ENCODE measurements at places on chromosomes 12 and 14.

DNA sequence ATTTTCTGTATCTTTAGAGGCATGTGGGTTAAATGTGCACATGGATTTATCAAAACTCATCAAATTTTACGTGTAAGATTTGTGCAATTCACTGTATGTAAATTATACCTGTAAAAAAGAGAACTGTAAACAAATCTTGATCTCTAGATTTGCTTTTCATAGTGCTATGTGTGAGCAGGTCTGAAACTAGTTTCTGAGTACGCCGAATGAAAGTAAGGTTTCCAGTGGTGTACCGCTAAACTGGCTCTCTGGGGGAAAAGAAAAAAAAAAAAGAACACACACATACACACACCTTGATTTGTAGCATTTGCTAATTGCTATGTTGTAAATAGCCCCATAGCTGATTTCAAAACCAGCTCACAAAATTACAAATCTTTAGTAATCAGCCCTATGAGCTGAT is 8.6 kb upstream of the SLC41A2 start:
- no peak for DNase-seq

- no peak for DNase-seq
Measured at GRCh38 chr14:88746052-88746451, 46.7 kb downstream of the EML5 start.

DNA sequence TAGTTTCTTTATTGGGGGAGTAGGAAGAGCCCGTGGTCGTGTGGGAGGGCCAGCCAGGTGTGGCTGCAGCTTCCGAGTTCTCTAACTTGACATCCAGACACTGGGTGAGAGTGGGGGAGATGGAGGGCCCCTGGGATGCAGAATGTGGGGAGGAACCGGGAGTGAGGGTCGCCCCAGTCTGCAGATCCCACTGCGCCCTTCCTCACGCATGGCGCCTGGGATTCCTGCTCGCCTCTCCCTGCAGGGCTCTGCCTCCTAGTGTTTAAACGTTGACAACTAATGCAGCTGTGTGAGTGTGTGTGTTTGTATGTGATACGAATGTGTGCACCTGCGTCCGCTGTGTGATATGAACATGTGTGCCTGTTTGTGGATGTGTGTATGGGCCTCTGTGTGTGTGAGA is 34.6 kb downstream of the FZD10 start:
- DNase-seq = no peak

- DNase-seq = no peak
Measured at GRCh38 chr14:71625891-71626701, 306.1 kb upstream of the RGS6 start.

- DNase-seq = peak; percentile 29
Measured at GRCh38 chr12:113852695-113853490, 113.2 kb downstream of the RBM19 start.

GRCh38 chr12:2976581-2976996 is 17.4 kb downstream of the TEAD4 start:
- DNase-seq = no peak

DNA sequence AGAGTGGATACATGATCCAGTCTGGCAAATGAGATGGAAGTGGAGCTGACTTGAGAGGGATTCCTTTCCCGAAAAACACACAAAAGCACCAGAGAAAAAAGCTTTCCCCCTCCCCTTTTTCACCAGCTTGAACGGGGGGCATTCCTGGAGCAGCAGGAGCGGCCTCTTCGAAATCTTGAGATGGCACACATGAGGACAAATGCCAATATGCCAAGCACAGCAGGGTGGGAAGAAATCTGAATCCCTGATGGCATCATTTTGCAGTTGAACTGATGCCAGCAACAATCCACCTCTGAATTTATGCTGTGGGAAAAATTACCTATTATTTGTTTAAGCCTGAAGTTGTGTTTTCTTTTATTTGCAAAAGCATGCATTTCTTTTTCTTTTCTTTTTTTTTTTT is 29.7 kb upstream of the BICD1 start:
- no peak for DNase-seq

GRCh38 chr14:22622255-22622654 is 21.9 kb downstream of the OR6J1 start:
- DNase-seq = no peak

DNA sequence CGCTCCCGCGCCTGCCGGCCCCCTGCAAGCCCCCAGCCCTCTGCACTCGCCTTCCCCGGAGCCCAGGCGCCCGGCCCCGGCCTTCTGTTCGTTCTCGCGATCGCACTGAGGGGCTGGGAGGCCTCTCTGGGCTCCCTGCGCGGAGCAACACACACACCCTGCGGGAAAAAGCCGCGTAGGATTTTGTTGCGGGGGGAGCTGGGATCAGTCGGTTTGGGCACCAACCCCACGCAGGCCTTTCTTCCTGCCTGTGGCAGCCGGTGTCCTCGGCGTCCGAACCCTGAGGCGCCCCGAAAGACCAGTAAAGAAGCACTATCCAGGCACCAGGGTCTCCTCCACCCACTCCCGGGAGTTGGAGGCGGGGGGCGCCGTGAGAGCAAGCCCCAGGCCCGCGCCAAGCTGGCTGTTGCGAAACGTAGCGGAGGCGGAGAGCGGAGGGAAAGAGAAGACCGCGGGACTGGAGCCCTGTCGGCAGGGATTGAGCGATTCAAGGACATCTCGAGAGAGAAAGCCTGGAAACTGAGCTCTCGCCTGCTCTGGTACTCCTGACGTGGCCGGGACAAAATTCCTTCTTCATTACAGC is 1.9 kb upstream of the HOXC5 start:
- DNase-seq = no peak

- no peak for DNase-seq
Measured at GRCh38 chr12:69161829-69162228, 77.5 kb upstream of the CPSF6 start.

DNA sequence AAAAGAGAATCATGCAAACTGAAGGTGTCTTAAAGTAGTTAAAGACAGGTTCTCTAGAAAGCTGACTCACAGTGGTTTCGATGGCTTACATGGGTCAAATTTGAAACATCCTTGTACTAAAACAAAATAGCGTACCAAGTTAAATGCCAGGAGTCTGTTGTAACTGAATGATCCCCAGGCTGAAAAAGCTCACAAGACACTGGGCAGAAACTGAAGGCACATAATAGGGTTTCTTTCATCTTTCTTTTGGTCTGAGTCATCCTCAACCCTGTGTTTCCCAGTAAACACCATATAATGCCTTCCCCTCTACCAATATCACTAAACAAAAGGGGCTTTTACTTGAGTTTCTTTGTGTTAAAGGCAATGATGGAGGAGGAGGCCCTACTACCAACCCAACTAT is 12.8 kb downstream of the ZFYVE1 start:
- DNase-seq = no peak

DNA sequence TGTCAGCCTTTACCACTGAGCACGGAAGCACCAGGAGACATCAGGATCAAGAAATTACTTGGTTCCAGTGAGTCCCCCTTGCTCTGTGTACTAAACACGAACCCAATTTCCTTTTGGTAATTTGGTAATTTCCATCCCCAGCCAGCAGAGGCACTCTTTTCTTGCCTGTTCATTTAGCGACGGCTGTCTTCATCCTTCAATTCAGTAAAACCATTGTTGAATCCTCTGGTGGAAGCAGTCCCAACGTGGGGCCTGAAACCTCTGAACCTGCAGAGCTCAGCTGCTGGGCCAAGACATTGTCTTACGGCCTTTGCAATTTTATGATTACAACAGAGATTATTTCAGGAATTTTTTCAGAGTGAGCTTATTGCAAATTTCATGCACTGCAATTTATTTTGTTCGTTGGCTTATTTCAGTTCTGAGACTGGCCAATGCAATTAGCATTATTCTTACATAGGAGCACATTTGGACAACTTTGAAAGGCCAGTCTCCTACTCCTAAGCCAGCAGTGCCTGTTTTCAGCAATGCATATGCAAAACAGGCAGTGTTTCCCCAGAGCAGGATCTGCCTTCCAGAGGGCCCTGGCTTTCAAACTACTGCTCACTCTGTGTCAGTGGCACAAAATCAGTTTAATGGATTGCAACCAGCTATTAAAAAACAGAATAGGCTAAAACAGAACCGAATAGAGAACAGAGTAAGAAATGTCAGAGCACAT is 372.9 kb upstream of the TMEM132C start:
- DNase-seq = peak; percentile 18

GRCh38 chr12:32446316-32447119 is 47.2 kb downstream of the FGD4 start:
- no peak for DNase-seq

DNA sequence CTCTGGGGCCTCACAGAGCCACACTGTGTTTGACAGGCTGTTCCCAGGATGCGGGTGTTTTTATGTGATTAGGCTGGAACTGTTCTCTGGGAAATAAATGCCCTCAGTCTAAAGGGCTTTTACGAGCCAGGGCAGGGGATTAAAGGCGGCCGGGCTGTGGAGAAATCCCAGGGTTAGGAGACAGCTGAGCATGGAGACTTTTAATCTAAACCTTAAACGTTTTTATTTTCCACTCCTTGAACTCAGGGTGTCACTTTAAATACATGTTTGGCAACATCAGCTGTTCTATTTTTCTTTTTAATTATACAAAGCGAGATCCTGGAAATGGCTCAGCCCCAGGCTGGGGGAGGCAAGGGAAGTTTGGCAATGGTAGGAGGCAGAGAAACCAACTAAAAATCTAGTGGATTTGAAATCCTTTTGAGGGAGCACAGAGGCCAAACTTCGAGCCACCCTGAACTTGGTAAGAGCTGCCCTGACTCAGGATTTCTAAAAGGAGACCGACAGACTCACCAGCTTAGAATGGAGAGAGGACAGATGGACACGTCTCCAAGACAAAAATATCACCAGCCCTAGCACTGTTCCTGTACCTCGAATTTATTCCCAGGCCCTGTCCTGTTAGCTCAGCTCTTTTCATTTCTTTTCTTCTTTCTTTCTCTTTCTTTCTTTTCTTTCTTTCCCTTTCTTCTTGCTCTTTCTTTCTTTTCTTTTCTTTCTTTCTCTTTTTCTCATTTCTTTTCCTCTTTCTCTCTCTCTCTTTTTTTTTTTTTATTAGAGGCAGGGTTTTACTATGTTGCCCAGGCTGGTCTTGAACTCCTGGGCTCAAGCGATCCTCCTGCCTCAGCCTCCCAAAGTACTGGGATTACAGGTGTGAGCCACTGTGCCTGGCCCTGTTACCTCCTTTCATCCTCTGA is 15.8 kb upstream of the ORAI1 start:
- DNase-seq = no peak

- DNase-seq = peak; percentile 24
Measured at GRCh38 chr12:124636138-124636978, 68.9 kb upstream of the NCOR2 start.

DNA sequence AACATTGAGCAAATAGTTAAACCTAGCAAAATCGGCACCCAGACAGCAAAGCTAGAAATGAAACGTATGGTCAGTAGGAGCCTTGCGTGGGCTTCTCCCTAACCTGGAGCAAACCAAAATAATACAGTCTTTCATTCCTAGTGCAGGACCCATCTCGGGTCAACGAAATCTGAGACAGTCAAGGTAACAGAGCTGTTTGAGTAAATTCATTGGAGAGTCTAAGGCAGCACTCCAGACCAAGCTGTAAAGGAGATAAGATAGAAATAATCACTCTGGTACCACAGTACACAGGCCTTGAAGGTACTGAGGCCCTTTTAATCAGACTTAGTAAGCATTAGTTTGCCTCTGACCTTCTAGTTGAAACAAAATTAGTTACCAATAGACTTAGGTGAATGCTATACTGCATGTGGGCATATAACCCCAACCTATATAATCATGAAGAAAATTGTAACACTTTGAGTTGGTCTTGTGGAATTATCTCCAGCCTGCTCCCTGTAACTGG is 54.4 kb upstream of the BICD1 start:
- DNase-seq = no peak

GRCh38 chr12:92046557-92047392 is 98.9 kb downstream of the BTG1 start:
- no peak for DNase-seq

DNA sequence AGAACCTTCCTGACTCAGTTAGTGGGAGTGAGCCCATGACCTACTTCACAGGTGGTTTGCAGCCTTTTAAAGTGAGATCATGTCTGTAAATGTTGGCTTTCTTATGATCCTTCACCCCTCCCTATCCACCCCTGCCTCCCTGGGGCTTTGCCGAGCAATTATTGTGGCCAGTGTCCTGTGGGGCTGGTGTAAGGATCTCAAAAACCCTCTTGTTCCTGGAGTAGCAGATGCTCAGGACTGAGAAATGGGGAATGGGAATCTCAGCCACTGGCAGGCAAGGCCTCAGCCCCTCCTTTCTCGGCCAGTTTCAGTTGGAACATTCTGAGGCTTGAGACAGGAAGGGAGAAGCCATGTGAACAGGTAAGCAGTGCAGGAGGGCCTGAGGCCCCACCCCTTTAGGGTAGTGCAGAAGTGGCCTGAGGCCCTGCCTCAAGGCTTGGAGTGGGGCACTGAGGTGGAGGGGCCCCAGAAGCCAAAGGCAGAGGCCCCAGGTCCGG is 53.8 kb downstream of the PLEKHG3 start:
- DNase-seq = no peak

- no peak for DNase-seq
Measured at GRCh38 chr12:26127404-26127803, 2.6 kb upstream of the BHLHE41 start.

DNA sequence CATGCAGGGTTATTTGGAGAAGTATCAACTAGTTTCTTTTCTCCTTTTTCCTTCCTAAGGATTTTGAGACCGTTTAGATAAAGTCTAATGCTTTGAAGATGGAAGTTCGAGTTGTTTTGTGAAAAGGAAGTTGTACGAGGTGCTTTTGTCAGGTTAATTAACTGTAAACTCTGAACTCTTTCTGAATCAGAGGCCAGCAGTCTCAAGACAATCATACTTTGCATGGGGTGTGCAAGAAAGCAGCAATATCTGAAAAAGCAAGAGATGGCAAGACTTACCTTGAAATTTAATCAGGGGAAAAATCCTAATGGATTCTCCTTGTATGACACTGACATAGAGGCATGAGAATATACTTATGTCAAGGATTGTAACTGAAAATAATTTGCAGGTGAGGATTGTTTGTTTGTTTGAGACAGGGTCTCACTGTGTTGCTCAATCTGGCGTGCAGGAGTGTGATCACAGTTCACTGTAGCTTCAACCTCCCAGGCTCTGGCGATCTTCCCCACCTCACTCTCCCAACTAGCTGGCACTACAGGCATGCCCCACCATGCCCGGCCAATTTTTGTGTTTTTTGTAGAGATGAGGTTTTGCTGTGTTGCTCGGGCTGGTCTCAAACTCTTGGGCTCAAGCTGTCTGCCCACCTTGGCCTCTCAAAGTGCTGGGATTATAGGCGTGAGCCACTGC is 170.2 kb upstream of the HMGA2 start:
- no peak for DNase-seq

Measured in KBM-7 (cell line).